GF-D8 (cell line): ENCODE measurements at places on chromosomes 3 and 15.

DNA sequence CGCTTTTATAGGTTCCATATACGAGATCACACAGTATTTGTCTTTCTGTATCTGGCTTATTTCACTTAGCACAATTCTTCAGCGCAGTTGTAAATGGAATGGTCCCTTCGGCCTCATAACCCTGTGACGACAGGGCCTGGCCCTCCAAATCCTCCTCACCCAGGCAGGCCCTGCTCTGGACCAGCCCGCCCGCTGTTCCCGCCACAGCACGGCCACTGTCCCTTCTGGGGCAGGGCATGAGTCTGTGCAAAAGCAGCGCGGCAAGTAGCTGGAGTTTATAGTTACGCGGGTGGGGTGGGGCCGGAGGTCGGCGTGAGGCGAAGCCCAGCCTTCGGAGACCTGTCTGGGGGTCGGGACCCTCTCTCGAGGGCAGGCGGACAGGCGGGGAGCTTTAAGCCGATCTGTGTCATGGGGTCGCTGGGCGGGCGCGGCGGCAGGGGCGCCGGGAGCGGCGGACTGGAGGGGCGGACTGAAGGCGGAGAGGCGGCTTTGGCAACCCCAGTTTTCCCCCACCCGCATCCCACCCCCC, 543 bp downstream of the ARPIN start:
- no peak for DNase-seq

DNA sequence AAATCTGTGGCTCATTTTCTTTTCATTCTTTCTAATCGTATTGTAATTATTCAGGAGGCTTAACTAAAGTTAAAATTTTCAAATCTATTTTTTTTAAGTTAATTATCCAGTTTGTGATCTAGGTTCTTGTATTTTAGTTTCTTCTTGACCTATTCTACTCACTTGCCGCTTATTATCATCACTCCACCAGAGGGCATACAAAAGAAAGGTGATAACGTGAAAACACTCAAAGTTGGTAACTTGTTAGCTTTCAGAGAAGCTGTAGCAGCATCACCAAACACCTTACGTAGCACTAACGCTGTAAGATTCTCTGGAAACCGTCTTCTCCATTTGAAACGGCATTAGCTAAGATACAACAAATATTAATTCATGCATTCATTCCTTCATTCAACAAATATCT, 4.8 kb downstream of the GNB4 start:
- DNase-seq, result peak; percentile 13

GRCh38 chr3:153976891-153977554, 144.2 kb upstream of the ARHGEF26 start:
- no peak for DNase-seq

GRCh38 chr15:29704950-29705597, 117.2 kb downstream of the TJP1 start:
- no peak for DNase-seq

DNA sequence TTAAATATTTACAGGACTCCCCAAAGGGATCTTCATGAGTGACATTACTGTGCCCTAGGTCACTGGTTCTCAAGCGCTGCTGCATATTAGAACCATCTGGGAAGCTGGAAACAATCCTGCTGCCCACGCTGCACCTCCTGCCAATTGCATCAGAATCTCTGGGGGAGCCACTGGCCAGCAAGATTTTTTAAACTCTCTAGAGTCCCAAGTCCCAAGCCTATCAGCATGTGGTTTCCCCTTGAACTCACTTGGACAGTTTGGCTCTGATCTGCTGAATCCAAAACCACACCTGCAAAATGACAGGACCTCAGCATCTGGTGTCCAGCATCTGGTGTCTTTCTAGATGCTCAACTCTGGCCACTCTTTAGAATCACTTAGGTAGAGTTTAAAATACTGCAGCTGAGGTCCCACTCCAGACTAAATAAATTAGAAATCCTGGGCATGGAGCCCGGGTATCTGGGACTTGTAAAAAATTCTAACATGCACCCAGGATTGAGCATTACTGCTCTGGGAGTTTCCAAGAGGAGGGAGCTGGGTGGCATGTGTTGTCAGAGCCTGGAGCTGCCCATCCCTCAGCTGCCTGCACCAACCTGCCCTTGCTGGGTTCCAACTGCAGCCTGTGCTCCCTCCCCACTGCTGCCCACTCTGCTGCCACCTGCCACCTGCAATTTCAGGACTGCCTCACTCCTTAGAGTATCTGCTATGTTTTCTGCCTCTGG, 311.3 kb downstream of the SLC9A9 start:
- DNase-seq, result no peak

- no peak for DNase-seq
Measured at GRCh38 chr3:95343767-95344166, 1280.9 kb downstream of the NSUN3 start.

DNA sequence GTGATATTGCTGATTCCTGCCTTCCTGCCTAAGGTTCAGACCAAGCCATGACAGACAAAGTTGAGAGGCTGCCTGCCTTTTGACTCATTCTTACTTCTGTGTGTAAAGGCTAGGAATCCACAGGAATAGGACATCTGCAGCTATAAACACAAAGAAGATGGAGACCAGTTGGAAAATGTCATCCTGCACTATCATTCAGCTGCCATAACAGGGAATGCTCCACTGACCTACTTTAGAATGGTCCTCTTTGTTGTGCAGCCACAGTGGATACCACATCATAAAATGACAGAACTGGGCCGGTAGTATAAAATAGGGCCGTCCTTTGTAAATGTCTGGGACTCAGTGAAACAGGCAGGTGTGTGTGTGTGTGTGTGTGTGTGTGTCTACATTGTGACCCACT, 75.1 kb downstream of the STAC start:
- no peak for DNase-seq

- no peak for DNase-seq
Measured at GRCh38 chr3:157999246-157999645, 107.0 kb downstream of the SHOX2 start.

DNA sequence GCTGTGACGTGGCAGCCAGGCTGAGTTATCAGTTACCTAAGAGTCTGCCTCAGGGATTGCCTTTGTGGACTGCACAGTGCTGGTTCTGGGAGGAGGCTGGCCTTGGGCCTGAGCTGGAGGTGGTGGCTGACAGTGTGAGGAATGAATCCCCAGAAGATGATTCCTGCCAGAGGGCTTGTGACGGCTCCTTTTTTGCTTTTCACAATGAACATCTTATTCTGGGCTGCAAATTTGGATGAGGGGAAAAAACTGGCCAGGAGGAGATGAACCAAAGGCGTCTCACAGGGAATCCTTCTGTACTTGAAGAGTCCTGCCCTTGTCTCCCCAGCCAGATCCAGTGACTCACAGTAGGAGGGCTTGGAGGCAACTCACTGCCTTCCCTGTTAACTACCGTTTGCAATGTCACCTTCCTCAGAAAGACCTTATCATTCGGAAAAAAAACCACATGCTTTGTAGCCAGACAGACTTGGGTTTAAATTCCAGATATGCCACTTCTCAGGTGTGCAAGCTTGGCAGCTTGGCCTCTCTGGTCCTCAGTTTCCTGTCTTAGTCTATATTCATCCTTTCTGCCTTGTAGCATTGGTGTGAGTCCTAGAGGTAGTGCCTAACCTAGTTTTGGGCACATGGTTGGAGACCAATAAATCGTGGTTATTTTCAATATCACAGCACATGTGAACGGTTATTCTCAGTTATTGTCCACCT, 19.1 kb downstream of the ST6GAL1 start:
- no peak for DNase-seq

DNA sequence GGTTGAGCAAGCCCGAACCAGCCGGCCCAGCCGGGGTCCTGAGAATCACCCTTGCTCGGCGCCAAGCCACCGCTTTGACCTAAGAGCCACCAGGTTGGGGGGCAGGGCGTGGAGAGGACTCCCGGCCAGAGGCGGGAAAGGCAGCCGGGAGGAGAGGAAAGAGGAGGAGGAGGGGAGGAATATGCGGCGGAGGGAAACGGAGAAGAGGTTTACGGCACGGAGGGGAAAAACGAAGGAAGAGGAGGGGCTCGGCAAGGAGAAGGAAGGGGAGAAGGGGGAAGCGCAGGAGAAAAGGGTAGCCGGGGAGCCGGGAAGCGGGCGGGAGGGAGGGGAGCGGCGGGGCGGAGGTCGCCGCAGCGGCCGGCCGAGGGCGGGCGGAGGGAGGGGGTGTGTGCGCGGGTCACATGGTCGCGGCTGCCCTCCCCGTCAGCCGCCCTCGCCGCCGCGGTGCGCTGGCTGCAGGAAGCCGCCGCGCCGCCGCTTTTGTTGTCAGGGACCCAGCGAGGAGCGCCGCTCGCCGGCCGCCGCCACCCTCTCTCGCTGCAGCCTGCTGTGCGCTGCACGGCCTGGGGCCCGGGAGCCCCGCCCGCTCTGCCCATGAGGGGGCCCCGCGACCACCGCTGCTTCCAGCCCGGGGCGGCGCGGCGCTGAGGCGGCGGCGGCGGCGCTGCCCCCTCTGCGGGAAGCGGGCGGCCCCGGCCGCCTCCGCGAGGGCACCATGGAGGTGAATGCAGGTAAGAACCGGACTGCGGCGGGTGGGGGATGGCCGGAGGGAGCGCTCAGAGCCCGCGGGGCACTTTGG, at the start of gene NR1D2:
Gene NR1D2 (plus strand): TSS at position 426 of the 802 bp plus-strand sequence. CDS start 293 bp downstream, at position 719.
- peak; percentile 41 for DNase-seq

DNA sequence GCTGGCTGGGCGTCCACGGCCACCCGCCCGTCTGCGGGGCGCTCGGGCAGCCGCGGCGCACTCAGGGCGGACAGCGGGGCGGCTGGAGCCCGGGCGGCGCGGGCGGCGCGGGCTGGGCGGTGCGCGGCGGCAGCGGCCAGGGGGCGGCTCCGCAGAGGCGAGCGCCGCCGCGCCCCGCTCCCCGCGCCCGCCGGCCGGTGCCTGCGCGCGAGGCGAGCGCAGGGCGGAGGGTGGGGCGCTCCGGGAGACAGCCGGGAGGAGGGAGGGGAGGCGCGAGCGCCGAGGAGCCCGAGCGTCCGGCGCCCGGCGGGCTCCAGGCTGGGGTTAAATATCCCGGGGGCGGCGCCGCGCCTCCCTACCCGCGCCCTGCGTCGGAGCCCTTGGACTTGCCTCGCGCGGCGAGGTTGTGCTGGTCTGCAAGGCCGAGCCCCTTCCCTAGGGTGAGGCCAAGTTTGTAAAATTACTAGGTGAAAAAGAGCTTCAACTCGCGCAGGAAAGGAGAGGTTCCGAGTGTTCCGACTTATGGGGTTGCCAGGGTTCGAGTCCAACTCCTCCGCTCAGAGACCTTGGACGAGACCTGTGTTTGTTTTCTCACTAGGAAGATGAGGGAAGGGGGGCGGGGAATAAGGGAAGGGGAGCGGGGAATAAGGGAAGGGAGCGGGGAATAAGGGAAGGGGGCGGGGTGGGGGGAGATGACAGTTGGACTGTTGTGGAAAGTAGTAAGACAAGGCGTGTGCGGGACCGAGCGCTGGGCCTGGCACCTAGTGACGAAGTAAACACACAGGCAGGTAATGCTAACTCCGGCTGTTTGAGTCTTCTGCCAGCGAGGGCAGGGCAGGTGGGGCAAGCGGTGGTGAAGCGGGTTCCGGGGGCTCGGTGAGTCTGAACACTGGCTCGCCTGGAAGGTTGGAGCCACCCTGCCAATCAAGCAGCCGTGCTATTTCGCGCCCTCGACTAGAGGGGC, at the start of gene TNFAIP8L3:
Gene TNFAIP8L3 (minus strand): TSS at position 301 of the 964 bp plus-strand sequence. CDS start 311 bp downstream, outside the sequence.
- no peak for DNase-seq

DNA sequence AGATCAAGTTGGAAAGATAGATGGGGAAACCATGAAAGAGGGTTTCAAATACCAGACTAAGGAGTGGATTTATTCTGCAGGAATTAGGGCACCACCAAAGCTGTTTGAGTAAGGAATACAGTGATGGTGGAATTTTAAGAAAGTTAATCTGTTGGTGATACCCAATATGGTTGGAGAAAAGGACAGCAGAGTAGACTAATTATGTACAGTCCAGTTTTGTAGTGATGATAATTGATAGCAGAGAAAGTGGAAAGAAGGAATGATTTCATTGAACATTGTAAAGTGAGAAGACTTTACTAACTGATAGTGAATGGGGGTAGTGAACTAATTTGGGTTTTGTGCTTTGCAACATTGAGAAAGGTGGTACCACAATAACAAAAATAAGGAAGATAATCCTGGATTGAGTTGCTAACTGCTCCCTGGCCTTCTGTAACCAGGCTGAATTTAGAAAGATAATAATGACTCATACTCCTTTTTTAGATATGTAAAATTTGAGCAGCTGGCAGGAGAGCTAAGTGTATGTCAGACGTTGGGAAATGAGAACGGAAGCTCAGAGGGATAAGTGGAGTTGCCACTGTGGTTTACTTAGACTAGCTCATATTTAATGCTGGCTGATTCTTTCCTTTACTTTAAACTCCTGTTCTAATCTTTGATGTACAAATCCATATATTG, 16.9 kb downstream of the TCAIM start:
- peak; percentile 47 for DNase-seq

DNA sequence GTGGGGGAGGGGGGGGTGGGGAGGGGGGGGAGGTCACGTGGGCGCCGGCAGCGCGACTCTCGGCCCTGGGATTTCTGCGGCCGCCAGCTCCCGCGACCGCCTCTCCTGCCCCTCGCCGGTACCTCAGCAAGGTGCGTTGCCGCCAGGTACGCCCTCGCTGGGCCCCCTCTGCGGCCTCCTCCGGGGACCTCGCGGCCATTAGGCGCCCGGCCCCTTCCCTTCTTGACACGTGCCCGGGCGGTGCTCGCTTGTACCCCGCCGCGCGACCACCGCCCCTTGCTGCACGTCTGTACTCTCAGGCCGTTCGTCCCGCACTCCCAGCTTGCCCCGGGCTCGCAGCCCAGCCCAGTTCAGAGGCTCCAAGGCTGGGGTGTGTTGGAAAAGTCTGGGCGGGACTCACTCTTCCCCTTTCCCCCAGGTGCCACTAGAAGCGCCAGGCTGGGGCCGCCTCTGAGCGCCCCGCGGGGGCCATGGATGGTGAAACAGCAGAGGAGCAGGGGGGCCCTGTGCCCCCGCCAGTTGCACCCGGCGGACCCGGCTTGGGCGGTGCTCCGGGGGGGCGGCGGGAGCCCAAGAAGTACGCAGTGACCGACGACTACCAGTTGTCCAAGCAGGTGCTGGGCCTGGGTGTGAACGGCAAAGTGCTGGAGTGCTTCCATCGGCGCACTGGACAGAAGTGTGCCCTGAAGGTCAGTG, at the start of gene MAPKAPK3:
Gene MAPKAPK3 (plus strand): TSS at position 56 of the 696 bp plus-strand sequence. CDS start 415 bp downstream, at position 471.
- peak; percentile 26 for DNase-seq

GRCh38 chr15:88986949-88987590, 73.9 kb upstream of the MFGE8 start:
- DNase-seq, result no peak

DNA sequence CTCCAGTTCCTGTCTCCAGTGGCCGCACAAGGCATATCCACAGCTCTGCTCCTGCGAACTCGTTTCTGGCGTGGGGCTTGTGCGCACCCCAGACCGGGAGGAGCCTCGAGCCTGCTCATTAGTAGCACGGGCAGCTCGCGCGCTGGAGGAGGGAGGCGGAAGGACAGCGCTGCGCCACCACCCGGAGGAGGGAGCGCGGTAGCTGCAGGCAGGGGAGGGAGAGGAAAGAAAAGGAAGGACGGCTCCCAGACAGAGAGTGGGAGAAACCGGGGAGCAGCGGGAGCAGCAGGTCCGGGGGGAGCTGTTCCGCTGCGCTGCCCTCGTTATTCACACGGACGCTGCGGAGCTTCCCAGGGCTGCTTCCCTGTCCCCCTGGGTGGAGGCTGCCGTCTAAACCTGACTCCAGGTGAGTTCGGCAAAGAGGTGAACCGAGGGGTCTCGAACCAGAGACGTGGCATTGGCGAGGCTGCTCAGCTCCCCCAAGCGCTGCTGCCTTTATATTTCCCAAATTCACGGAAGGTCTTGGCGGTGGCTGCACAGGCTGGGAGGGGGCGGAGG, 121.3 kb upstream of the ZNF717 start:
- DNase-seq, result no peak

- no peak for DNase-seq
Measured at GRCh38 chr3:48694610-48695392, 9.1 kb upstream of the NCKIPSD start.

- DNase-seq, result no peak
Measured at GRCh38 chr15:93331545-93332167, 242.6 kb upstream of the RGMA start.
